ENCODE measurements at places on chromosomes 5 and 9.

GRCh38 chr9:19424176-19424779 lies 15.5 kb downstream of the ACER2 start:
- no peak for DNase-seq

- DNase-seq: no peak
Observed at GRCh38 chr5:177085985-177086653, 596 bp upstream of the FGFR4 start.

GRCh38 chr9:94941211-94941875 lies 214.8 kb downstream of the AOPEP start:
- no peak for DNase-seq

DNA sequence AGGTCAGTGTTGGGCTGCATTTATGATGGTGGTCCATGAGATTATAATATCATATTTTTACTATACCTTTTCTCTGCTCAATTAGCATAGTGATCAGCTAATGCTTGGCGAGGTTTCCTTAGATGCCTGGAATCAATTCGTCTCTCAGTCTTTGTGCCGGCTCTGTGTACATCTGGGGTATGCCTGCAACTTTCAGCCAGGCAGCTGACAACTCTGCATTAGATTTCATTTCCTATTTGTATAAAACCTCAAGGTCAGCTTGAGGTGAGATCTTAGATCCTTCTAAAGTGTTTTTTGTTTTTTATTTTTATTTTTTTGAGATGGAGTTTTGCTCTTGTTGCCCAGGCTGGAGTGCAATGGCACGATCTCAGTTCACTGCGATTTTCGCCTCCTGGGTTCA lies 86.8 kb downstream of the MELK start:
- no peak for DNase-seq

DNA sequence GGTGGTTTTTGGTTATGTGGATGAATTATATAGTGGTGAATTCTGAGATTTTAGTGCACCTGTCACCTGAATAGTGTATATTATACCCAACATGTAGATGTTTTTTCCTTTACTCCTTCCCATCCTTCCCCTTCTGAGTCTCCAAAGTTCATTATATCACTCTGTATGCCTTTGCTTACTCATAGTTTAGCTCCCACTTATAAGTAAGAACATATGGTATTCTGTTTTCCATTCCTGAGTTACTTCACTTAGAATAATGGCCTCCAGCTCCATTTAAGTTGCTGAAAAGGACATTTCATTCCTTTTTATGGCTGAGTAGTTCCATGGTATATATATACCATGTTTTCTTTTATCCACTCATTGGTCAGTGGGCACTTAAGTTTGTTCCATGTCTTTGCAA lies 161.6 kb upstream of the CD180 start:
- no peak for DNase-seq

DNA sequence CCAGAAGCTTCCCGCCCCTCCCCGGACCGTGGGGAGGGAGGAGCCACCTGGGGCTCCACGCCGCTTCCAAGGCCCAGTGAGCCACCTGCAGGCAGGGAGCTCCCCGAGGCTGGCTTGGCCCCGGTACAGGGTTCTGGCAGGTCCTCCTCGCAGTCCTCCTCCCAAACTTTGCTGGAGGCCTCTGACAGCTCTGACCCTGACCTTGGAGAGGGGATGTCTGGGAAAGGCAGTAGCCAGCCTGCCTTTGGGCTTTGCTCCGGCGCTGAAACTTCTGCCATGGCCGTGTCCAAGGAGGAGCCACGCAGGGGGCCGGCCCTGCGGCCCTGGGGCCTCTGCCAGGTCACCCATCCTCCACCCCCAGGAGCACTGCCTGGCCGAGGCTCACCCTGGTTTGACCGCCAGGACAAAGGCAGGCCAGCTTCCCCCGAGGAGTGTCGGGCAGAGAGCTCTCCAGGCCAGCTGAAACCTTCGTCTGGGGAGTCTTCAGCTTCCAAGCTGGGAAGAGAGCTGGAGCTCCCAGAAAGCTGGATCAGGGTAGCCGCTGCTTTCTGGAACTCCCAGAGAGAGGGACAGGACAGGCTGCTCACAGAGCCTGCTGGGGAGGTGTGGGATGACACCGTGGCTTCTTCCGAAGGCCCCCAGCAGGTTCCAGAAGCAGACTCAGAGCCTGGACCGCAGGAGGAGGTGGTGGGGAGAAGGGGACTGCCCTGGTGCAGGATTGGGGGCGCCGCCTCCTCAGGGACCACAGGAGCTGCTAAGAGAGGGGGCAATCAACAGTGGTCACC lies 9.0 kb upstream of the QSOX2 start:
- DNase-seq: no peak

- no peak for DNase-seq
Observed at GRCh38 chr5:18048449-18048848, 414.2 kb downstream of the TAF11L14 start.

- DNase-seq: no peak
Observed at GRCh38 chr5:10984021-10984715, 223.1 kb upstream of the DAP start.

- no peak for DNase-seq
Observed at GRCh38 chr9:16413509-16414016, 456.9 kb downstream of the BNC2 start.

DNA sequence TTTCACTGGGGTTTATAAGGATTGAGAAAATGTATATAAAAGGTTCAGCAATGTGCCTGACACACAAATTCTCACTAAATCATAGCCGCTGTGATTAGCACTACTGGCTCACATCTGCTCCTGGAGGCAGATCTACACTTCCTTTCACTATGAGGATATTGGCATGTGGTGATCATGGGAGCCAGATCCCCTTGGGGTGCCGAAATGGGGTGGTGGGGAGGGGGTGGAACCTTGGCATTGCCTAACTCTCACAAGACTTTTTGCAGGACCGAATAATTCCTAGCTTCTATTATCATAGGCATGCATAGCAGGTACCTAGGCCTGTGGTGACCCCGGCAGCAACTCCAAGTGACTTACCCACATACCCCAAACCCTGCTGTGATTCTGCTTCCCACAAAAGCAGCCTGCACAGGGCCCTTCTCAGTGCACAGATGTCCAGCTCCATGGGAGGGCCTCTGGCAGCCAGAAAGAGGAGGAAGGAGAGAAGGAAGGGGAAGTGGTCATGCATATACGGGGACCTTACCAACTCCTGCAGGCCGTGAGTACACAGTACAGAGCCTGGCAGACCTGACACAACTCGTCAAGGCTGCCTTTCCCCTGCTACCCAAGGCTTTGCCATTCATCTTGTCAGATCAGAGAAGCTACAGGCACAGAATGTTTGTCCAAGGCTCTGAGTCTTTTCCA lies 61.3 kb upstream of the IQGAP2 start:
- no peak for DNase-seq

DNA sequence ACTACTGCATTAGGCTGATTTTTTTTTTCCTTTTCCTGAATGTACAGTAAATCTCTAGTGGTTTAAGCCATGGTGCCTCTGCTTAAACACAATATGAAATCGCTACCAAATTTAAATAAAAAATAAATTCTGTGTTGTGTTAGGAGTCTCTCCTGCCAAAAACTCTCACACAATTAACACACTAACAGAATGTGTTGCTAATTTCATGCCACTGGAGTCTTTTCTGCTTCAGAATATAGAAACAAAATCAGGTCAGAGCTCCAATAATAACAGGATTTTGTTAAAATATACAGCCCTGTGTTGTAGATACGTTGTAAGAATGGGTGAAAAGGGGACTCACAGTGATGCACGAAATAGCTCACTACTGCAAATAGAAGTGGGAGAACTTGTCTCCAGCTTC lies 398.8 kb downstream of the ZSWIM6 start:
- no peak for DNase-seq

Data from coronary artery (tissue), 2 donors.